ENCODE measurements at places on chromosomes 11 and 22.

DNA sequence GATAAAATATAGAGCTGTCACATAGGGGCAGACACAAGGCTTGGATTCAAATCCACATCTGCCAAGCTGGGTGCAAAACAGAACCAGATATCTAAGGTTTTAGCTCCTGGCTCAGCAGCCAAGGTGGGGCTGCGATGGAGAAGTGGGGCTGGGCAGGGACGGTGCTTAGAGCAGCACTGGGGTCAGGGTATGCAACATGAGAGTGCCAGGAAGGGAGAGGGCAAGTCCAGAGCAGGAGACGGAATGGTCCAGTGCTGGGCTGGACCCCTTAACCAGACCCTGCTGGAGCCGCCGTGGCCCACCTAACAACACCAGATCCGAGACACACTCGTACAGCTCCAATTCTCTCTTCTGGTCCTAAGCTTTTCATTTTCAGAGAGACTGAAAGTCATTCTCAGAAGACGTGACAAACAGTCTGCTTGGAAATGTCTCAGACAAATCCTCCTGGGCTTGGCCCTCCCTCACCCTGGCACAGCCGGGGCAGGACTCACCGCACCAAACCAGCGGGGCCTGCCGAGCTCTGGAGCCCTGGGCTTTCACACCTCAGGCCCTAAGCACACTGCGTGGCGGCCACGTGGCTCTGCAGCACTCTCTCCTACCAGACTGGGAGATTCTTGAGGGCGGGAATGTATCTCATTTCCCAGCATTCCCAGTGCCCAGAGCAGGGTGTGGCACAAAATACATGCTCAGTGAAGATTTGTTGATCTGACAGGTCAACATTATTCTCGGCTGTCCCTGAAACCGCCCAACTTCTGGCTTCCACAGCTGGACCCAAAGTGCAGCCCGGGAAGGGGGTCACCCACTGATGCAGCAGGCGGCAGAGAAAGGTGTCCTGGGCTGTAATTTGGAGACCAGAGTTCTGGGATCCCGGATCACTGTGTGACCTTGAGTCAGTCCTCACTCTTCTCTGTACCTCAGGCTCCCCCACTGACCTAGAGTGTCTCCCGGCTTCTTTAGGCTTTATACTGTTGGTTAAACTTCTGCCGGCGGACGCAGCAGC is 11.6 kb downstream of the LRRC32 start:
- no peaks in the 10 kb centered on the region for H3K27me3 ChIP-seq
- DNase-seq, result peak; percentile 4
- no peaks in the 10 kb centered on the region for H3K36me3 ChIP-seq
- peaks cover 27% of the 10 kb centered on the region for H3K4me1 ChIP-seq
- no peak overlapping the region for H3K4me3 ChIP-seq
- no peak overlapping the region for H3K27ac ChIP-seq

DNA sequence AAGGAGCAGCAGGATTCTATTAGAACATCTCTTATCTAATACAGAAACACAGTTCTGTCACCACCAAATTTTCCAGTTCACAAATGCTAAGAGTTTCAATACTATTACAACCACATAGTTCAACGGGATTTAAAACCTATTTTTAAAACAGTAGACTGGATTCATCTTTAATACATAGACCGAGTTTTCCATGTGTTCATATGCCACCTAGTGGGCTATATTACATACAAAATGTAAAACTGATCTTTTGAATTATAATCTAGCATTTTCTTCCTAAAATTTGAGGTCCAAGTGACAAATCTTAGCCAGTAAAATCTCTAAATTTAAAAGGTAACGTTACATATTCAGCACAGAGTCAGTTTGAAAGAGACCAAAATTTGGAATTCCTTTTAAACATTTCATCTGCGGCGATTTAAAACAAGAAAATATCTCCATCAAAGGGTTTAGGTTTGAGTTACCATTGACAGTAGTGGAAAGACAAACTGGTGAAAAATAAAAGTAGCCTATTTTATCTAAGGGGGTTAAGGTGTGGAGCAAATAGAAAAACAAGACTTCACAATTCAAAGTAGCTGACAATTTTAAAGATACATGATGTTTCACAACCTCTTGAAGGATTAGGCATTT is 269.3 kb upstream of the MPPED2 start:
- no peak overlapping the region for H3K4me3 ChIP-seq
- no peaks in the 10 kb centered on the region for H3K27me3 ChIP-seq
- no peaks in the 10 kb centered on the region for H3K36me3 ChIP-seq
- no peaks in the 10 kb centered on the region for H3K4me1 ChIP-seq

DNA sequence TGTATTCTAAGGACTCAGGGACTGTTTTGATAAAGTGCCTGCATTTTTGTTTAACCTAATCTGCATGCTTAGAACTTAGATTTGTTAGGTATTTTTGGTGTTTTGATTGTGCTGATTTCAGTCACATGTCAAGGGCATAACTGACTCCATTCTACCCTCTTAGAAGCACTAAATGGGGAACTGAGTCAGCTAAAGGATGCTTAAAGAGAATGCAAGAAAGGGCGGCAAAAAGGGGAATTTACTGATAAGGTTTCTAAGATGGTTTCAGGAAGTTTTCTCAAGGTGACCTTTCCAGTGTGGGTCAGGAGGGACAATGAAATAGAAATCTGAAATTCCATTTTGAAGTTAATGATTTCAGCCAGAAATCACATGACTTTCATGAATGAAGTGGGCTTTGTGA is 43.0 kb downstream of the MMP20 start:
- no peaks in the 10 kb centered on the region for H3K27me3 ChIP-seq
- no peak for DNase-seq
- H3K4me3 ChIP-seq, result no peak overlapping the region
- no peak overlapping the region for H3K27ac ChIP-seq
- no peaks in the 10 kb centered on the region for H3K36me3 ChIP-seq

- H3K27me3 ChIP-seq, result peaks cover 1% of the 10 kb centered on the region
- no peak for DNase-seq
- no peaks in the 10 kb centered on the region for H3K4me1 ChIP-seq
- no peaks in the 10 kb centered on the region for H3K36me3 ChIP-seq
- H3K4me3 ChIP-seq, result no peak overlapping the region
These were observed 161.8 kb upstream of the B3GAT1 start for GRCh38 chr11:134573857-134574256.

DNA sequence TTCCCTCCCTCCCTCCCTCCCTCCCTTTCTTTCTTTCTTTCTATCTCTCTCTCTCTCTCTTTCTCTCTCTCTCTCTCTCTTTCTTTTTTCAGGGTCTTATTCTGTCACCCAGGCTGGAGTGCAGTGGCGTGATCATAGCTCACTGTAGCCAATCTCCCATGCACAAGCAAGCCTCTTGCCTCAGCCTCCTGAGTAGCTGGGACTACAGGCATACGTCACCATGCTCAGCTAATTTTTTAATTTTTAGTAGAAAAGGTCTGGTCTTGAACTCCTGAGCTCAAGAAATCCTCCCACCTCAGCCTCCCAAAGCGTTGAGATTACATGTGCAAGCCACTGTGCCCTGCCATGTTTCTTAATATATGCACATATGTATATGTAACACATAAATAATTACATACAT is 19.0 kb downstream of the TSKU start:
- no peak overlapping the region for H3K4me3 ChIP-seq
- H3K4me1 ChIP-seq, result peaks cover 30% of the 10 kb centered on the region
- DNase-seq, result no peak

- H3K27me3 ChIP-seq, result no peaks in the 10 kb centered on the region
- H3K4me3 ChIP-seq, result no peak overlapping the region
- no peaks in the 10 kb centered on the region for H3K4me1 ChIP-seq
- H3K27ac ChIP-seq, result no peak overlapping the region
These were observed 10.2 kb downstream of the ANKK1 start for GRCh38 chr11:113397821-113398220.

DNA sequence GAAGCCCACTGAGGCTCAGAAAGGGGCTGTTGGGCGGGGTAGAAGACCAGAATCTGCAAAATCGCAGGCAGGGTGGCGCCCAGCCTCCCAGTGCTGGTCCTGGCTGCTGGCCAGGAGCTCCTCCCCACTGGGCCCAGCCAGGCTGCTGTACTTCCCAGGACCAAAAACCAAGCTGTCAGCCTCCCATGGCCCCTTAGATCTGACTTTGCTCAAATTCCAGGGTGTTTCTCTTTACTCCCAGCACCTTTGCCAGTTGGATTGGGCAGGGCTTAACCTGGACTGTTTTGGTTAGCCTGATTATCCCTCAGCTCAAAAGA is 44.2 kb upstream of the WEE1 start:
- H3K4me3 ChIP-seq, result no peak overlapping the region
- peaks cover 61% of the 10 kb centered on the region for H3K4me1 ChIP-seq
- no peaks in the 10 kb centered on the region for H3K27me3 ChIP-seq

- DNase-seq, result no peak
- peaks cover 29% of the 10 kb centered on the region for H3K4me1 ChIP-seq
- H3K36me3 ChIP-seq, result no peaks in the 10 kb centered on the region
- peak overlapping the region; percentile 86 for H3K27ac ChIP-seq
- no peaks in the 10 kb centered on the region for H3K27me3 ChIP-seq
- no peak overlapping the region for H3K4me3 ChIP-seq
These were observed 646 bp downstream of the NCAPD3 start for GRCh38 chr11:134223121-134223520.

- H3K36me3 ChIP-seq, result no peaks in the 10 kb centered on the region
- H3K4me1 ChIP-seq, result no peaks in the 10 kb centered on the region
- H3K27me3 ChIP-seq, result peaks cover 4% of the 10 kb centered on the region
- DNase-seq, result peak; percentile 30
These were observed 7.7 kb downstream of the TMEM132A start for GRCh38 chr11:60931917-60932316.

GRCh38 chr11:59953463-59954218 is 10.2 kb upstream of the OOSP4A start:
- H3K36me3 ChIP-seq, result no peaks in the 10 kb centered on the region
- no peak overlapping the region for H3K27ac ChIP-seq
- H3K4me1 ChIP-seq, result no peaks in the 10 kb centered on the region
- no peak for DNase-seq
- no peak overlapping the region for H3K4me3 ChIP-seq

DNA sequence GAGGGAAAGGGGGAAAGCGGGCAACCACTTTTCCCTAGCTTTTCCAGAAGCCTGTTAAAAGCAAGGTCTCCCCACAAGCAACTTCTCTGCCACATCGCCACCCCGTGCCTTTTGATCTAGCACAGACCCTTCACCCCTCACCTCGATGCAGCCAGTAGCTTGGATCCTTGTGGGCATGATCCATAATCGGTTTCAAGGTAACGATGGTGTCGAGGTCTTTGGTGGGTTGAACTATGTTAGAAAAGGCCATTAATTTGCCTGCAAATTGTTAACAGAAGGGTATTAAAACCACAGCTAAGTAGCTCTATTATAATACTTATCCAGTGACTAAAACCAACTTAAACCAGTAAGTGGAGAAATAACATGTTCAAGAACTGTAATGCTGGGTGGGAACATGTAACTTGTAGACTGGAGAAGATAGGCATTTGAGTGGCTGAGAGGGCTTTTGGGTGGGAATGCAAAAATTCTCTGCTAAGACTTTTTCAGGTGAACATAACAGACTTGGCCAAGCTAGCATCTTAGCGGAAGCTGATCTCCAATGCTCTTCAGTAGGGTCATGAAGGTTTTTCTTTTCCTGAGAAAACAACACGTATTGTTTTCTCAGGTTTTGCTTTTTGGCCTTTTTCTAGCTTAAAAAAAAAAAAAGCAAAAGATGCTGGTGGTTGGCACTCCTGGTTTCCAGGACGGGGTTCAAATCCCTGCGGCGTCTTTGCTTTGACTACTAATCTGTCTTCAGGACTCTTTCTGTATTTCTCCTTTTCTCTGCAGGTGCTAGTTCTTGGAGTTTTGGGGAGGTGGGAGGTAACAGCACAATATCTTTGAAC is 6.8 kb downstream of the MALAT1 start:
- H3K36me3 ChIP-seq, result no peaks in the 10 kb centered on the region
- no peaks in the 10 kb centered on the region for H3K27me3 ChIP-seq
- H3K4me1 ChIP-seq, result peaks cover 56% of the 10 kb centered on the region
- peak overlapping the region; percentile 93 for H3K4me3 ChIP-seq
- no peak for DNase-seq

DNA sequence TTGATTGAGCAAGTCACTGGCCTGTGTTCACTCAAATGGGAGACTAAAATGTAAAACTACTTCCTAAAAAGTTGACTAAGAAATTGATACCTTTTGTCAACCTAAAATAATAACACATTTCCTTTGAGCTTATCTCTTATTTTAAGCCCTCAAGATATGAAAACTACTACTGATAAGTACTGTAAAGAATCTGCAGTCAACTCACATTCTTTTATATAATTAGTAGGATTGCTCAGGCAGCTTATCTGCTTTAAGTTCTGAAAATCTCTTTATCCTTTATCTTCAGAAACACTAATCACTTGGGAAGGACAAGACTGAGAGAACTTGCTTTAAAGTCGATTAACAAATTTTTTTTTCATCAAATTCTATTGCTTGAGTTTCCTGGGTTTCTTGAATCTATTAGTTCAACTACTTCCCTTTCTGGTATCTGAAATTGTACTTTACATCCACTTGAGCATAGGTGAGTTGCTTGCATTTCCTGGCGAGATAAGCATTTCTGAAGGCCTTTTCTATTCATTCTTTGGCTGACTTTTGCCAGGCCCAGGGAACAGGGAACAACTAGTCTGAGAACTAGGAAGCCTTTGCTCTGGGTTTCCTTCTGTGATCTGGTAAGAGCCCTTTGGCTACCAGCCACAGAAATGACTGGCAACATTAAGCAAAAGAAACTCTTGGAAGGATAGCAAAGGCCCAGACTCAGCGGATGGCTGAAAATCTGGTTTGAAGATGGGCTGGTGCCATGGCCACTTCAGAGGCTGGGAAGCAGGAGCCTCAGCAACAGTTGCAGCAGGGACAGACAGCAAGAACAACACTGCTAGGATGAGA is 19.3 kb upstream of the CSRP3 start:
- no peak for DNase-seq
- H3K36me3 ChIP-seq, result no peaks in the 10 kb centered on the region
- H3K4me3 ChIP-seq, result no peak overlapping the region
- peak overlapping the region; percentile 28 for H3K27ac ChIP-seq
- H3K4me1 ChIP-seq, result no peaks in the 10 kb centered on the region

- no peaks in the 10 kb centered on the region for H3K27me3 ChIP-seq
- no peaks in the 10 kb centered on the region for H3K4me1 ChIP-seq
- H3K27ac ChIP-seq, result no peak overlapping the region
- no peak overlapping the region for H3K4me3 ChIP-seq
- peaks cover 28% of the 10 kb centered on the region for H3K36me3 ChIP-seq
- no peak for DNase-seq
These were observed 14.1 kb downstream of the DEAF1 start for GRCh38 chr11:680970-681369.

GRCh38 chr11:19279451-19279850 is 38.7 kb upstream of the E2F8 start:
- no peaks in the 10 kb centered on the region for H3K27me3 ChIP-seq
- H3K27ac ChIP-seq, result no peak overlapping the region
- DNase-seq, result no peak
- no peaks in the 10 kb centered on the region for H3K4me1 ChIP-seq
- H3K36me3 ChIP-seq, result no peaks in the 10 kb centered on the region

DNA sequence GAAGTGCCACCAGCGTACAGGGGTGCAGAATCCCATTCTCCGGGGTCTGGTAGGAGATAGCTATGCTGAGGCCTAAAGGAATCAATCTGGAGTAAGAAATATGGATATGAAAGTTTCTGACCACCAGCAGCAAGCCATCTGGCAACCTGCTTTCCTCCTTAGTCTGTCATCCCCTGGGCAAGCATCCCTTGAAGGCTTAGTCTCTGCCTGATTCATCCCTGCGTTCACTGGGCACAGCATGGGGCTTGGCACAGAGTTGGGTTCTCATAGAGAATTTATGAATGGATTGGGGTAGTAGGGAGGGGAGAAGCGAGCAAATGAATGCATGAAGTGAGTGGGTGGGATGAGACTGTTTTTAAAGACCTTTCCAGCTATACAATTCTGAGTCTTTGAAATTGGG is 85.8 kb upstream of the NARS2 start:
- no peaks in the 10 kb centered on the region for H3K4me1 ChIP-seq
- no peaks in the 10 kb centered on the region for H3K27me3 ChIP-seq
- no peak overlapping the region for H3K27ac ChIP-seq
- H3K4me3 ChIP-seq, result no peak overlapping the region

GRCh38 chr11:38593649-38594048 is 1995.6 kb upstream of the RAG2 start:
- no peak overlapping the region for H3K27ac ChIP-seq
- DNase-seq, result no peak
- no peaks in the 10 kb centered on the region for H3K27me3 ChIP-seq
- H3K4me1 ChIP-seq, result no peaks in the 10 kb centered on the region
- H3K4me3 ChIP-seq, result no peak overlapping the region
